H9 (cell line): ENCODE measurements at places on chromosomes 1 and 21.

DNA sequence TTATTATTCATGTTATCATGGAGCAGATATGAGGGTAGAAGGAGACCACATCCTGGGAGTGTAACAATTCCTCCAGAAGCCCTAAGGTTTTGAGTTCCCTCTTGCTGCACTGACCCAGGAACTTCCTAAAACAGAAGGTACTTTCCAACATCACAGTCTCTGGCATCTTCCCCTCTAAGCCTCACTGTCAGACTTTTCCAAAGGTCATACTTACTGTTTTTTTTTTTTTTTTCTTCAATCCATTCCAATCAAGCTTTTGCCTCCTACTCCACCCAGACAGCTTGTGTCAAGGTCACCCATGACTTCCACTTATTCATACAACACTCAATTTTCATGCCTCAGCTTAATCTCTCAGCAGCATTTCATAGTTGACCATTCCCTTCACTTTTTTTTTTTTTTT is 18.4 kb upstream of the UQCRHL start:
- no peak for DNase-seq

DNA sequence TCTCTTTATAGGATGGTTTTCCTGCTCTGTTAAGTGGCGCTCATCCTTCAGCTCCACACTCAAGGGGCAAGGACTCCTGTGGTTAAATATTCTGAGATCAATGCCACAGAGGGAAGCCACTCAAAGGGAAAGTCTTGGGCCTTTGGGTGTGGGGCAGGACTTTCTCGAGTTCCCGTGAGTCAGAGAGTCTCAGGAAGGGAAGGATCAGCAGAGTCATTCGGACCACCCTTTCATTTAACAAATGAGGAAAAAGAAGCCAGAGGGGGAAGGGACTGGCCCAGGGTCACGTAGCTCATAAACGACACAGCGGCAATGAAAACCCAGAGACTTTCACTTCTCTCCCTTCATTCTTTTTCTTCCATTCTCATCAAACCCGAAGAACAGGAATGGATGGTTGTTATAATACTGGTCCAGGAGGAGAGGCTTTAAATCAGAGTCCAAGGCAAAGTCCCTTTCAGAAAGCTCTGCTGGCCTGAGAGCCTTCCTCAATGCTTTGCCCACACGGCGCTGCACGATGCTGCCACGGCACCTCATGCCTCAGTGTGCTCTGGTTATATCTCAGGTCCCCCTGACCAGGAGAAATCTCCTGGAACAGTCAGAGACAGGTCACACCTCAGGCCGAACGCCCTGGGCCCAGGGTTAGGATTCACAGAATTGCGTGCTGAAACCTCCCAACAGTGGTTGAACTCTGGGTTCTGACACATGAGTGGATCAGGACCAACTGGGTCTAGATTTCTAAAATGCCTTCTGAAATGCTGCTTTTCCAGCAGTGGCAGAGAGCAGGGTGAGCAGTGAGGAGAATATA is 65.3 kb downstream of the TENT5C start:
- peak; percentile 15 for DNase-seq

GRCh38 chr1:27522432-27523336 is 32.7 kb upstream of the WASF2 start:
- DNase-seq, result no peak

- DNase-seq, result no peak
Measured at GRCh38 chr21:36908260-36908908, 58.1 kb downstream of the HLCS start.

GRCh38 chr1:158496374-158496773 is 24.4 kb downstream of the OR10R2 start:
- DNase-seq, result no peak

- no peak for DNase-seq
Measured at GRCh38 chr1:71755441-71755840, 526.9 kb downstream of the NEGR1 start.

- DNase-seq, result no peak
Measured at GRCh38 chr1:218558271-218558810, 213.2 kb downstream of the TGFB2 start.

- DNase-seq, result no peak
Measured at GRCh38 chr21:39644062-39644560, 31.4 kb downstream of the B3GALT5 start.

- peak; percentile 81 for DNase-seq
Measured at GRCh38 chr1:37764414-37764825, 500 bp downstream of the EPHA10 start.

- peak; percentile 89 for DNase-seq
Measured at GRCh38 chr1:20151906-20152598, 12.9 kb downstream of the PLA2G2F start.

- no peak for DNase-seq
Measured at GRCh38 chr1:32353431-32353830, 8.9 kb downstream of the FAM229A start.

DNA sequence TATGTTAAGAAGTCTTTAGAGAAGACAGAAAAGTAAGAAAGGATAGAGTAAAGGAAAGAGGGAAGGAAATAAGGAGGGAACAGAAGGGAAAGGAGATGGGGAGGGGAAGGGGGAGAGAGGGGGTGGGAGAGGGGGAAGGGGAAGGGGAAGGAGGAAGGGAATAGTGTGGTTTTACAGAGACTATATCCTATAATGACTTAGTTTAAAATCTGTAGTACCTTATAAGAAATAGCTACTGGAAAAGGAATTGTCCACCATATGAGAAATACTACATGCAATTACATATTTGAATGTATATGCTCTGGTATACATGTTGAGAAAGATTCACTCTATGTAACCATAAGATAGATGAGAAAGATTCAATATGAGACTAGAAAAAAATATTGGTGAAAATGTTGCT is 1042.3 kb downstream of the BRINP3 start:
- no peak for DNase-seq

GRCh38 chr1:85628791-85629531 is 48.4 kb downstream of the CCN1 start:
- peak; percentile 61 for DNase-seq

DNA sequence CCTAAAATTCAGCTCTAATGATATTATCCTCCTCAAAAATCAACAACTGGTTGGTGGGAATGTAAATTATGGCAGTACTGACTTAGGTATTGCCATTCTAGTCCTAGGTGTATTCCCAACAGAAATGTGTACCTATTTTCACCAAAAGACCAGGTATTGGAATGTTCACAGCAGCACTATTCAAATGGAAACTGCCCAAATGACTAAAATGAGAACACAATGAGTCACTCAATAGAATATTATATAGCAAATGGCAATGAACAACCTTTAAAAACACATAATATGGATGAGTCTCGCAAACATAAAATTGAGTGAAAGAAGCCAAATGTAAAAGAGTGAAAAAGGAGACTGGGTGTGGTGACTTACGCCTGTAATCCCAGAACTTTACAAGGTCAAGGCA is 44.9 kb downstream of the GADD45A start:
- no peak for DNase-seq

DNA sequence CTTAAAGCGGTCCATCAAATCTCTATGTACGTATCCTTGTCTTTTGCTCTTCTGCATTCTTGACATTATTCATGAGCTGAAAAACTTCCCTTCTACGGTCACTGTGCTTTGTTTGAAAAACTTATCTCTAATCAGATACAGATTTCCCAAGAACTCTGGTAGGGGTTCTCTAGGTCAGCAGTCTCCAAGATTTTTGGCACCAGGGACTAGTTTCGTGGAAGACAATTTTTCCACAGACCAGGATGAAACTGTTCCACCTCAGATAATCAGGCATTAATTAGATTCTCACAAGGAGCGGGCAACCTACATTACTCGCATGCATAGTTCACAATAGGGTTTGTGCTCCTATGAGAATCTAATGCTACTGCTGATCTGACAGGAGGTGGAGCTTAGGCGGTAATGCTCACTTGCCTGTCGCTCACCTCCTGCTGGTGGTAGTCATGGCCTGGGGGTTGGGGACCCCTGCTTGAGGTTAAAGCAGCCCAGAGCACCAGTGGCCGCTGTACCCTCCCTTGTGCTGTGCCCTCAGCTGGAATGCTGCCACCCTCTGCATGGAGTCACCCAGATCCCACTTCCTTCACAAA is 30.8 kb downstream of the AK2 start:
- DNase-seq, result no peak
